ENCODE measurements at places on chromosomes 2 and 18.
A peak's percentile ranks its signal among the peaks of the same experiment; 100 is the strongest.

GRCh38 chr2:102141970-102142828 lies at the start of gene IL1R1:
IL1R1 (plus strand) TSS chr2:102142746; CDS start chr2:102157725, 14,979 bp downstream.
- peak; percentile 74 for DNase-seq

GRCh38 chr2:99960790-99961189 lies 181.6 kb downstream of the AFF3 start:
- DNase-seq, result peak; percentile 78

DNA sequence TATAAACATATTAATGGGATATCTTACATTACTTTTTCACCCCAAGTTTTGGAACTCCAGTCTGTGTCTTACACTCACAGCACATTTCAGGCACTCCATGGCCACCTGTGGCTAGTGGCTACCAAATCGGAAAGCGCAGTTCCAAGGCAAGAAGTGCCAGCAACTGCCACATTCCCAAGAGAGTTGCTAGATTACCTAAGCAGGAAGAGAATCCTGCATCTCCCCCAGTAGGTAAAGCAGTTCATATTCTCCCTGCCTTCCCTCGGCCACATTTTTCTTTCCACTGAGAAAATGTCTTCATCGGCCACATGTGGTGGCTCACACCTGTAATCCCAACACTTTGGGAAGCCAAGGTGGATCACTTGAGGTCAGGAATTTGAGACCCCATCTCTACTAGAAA lies 62.8 kb downstream of the MEX3C start:
- DNase-seq, result no peak

- DNase-seq, result peak; percentile 66
These were observed 12.4 kb upstream of the CATIP start for GRCh38 chr2:218344090-218344754.

DNA sequence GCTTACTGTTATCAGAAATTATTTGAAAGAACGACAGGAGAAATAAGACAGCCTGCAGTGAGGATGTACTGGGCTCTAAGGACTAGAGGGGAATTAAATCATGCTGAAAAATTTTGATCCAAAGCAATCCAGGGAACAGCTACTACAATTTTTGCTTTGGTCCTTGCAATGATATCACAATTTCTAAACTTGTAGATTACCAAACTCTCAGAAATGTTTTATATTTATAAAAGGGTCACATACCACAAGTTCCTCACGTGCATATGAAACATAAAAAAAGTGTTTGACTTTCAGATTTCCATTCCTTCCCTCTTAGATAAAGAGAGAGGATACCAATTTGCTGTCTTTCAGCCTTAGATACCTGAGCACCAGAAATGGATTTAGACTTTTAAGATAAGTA lies 261.2 kb downstream of the STK39 start:
- no peak for DNase-seq

DNA sequence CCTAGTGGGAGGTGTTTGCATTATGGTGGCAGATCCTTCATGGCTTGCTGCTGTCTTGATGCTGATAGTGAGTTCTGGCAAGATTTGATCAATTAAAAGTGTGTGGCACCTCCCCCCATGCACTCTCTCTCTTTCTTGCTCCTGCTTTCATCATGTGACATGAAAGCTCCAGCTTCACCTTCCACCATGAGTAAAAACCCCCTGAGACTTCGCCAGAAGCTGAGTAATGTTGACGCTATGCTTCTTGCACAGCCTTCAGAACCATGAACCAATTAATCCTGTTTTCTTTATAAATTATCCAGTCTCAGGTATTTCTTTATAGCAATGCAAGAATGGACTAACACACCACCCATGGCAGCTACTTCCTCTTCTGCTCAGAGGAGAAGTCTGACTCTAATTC lies 2181.4 kb upstream of the PIK3C3 start:
- no peak for DNase-seq
